ENCODE measurements at places on chromosomes 5 and 9. TPM values are rescaled to one million over a fixed set of nuclear protein-coding genes. Genes with fewer than 3 reads are reported as not detected.

GLRA1 gene
- not detected for total RNA-seq

SCGB3A2 gene
- total RNA-seq: not detected

FIBCD1 gene
- not detected for total RNA-seq

PCDHB13 gene
- total RNA-seq: 3.3 TPM

PTAR1 gene
- total RNA-seq: 100 TPM

FREM1 gene
- not detected for total RNA-seq

LCN15 gene
- not detected for total RNA-seq

HEXB gene
- 161 TPM for total RNA-seq

FAM120AOS gene
- total RNA-seq: 19.9 TPM

DNM1 gene
- 0.69 TPM for total RNA-seq

DRD1 gene
- not detected for total RNA-seq

FAM221B gene
- total RNA-seq: not detected

ZDHHC11 gene
- 2.1 TPM for total RNA-seq

CBY3 gene
- not detected for total RNA-seq

MSX2 gene
- not detected for total RNA-seq

UBE2D2 gene
- total RNA-seq: 52.2 TPM

FOXD4L3 gene
- total RNA-seq: not detected

ARAP3 gene
- total RNA-seq: 26.2 TPM

MEGF10 gene
- total RNA-seq: 0.16 TPM

AQP3 gene
- total RNA-seq: 1.3 TPM

Measured in bladder microvascular endothelial cell (primary cell).